PC-3 (cell line): ENCODE measurements at places on chromosomes 7 and 10. TPM values are rescaled to one million over a fixed set of nuclear protein-coding genes. Genes with fewer than 3 reads are reported as not detected.

DNA sequence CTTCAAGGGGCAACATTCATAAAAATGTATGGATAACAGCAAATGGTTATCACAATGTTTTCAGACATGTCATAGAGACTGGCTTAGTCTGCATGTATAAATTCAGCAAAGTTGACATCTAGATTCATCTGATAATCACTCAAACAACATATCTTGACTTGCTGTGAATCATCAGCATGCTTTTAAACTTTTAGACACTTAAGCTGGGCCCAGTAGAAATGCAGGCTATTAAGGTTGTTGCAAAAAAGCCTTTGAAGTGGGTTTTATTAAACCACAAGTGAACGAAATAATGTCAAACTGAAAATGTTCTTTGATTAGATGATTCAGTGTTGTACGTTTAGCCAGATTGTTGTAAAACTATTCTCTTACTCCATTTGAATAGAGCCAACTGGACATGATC is 759.6 kb downstream of the NXPH1 start:
- no peak overlapping the region for H3K4me3 ChIP-seq
- no peak for DNase-seq
- H3K36me3 ChIP-seq = no peaks in the 10 kb centered on the region
- no peaks in the 10 kb centered on the region for H3K27me3 ChIP-seq
- H3K4me1 ChIP-seq = no peaks in the 10 kb centered on the region

- peak; percentile 93 for DNase-seq
- H3K27me3 ChIP-seq = no peaks in the 10 kb centered on the region
- peak overlapping the region; percentile 50; the same call in 1 of the 2 replicates for H3K4me3 ChIP-seq
Measured at GRCh38 chr10:95229724-95230627, 35.9 kb downstream of the ACSM6 start.

GRCh38 chr10:32426186-32426585 is 19.8 kb upstream of the CCDC7 start:
- no peak overlapping the region for H3K27ac ChIP-seq
- H3K4me3 ChIP-seq = no peak overlapping the region
- DNase-seq = no peak
- no peaks in the 10 kb centered on the region for H3K27me3 ChIP-seq

GRCh38 chr10:118497227-118497626 is 98.2 kb downstream of the PRLHR start:
- peaks cover 16% of the 10 kb centered on the region for H3K4me1 ChIP-seq
- DNase-seq = no peak
- H3K27ac ChIP-seq = no peak overlapping the region

DNA sequence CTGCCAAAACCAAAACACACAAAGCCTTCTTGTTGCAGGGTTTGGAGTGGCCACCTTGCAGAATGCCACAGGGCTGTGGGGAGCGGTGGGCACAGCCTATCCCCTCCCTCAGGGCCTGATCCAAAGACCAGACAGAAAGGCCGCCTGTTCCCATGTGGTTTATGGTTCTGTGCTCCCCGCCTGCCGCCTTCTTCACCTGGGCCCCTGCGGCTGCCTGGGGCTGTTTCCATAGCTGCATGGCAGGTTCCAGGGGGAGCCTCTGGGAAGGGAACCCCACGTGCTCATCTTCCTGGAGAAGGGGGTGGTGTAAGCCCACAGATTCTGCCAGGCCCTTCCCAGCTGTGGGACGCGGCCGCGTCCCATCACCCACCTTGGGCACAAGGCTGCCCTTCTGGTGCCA is 70.7 kb upstream of the EZH2 start:
- H3K27me3 ChIP-seq = no peaks in the 10 kb centered on the region
- H3K4me1 ChIP-seq = no peaks in the 10 kb centered on the region
- H3K36me3 ChIP-seq = no peaks in the 10 kb centered on the region
- no peak overlapping the region for H3K4me3 ChIP-seq

The CALCR gene
- not detected in 2 replicates for total RNA-seq
